ENCODE measurements at places on chromosomes 7 and 10.

GRCh38 chr10:55631071-55631654 lies 729.9 kb downstream of the ZWINT start:
- no peak for DNase-seq

- DNase-seq = no peak
Measured at GRCh38 chr10:116257785-116258184, 15.2 kb downstream of the GFRA1 start.

DNA sequence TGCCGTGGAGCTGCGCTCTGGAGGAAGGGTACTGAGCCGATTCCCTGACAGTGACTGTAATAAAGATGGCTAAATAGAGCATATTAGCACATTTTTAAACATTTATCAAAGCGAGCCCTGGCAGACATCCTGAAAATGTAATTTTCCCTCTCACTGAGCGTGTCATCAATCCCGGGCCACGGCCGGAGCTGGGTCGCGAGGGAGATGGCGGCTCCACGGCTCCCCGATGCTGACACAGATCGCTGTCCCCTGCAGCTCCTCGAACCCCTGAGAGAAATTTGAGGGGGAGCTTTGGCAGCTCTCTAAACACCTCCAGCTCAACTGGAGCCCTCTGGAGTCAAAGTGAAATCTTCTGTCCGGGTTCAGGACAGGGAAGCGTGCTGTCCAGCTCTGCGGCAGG lies 44.9 kb upstream of the ADGRA1 start:
- no peak for DNase-seq

GRCh38 chr10:116994113-116994890 lies 10.7 kb downstream of the SHTN1 start:
- no peak for DNase-seq
